Stimulated activated CD4-positive, alpha-beta T cell treated with anti-CD3 and anti-CD28 coated beads, Interleukin-1b, Interleukin-23, amount 100 ng/mL, for 1 hour (primary cell): ENCODE measurements at places on chromosomes 5 and 9.

DNA sequence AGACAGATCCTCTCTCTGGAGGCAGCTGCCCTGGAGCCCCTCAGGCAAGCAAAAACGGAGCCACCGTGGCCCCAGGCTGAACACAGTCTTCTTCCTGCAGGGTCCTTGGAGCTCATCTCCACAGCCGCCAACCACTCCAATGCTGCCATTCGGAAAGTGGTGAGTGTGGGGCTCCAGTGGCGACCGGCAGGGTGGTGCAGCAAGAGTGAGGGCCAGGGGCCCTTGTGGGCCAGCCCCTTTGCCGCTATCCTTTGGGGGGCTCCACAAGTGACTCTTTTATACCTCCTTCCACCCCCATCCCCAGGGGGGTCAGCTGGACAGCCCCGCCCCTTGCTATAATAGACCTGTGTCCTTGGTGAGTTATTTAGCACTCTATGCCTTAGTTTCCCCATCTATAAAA, 47.4 kb upstream of the SUSD3 start:
- DNase-seq = no peak

- no peak for DNase-seq
Observed at GRCh38 chr5:127758766-127759283, 55.6 kb downstream of the CCDC192 start.

GRCh38 chr5:112063856-112064255, 306.9 kb upstream of the NREP start:
- no peak for DNase-seq

- no peak for DNase-seq
Observed at GRCh38 chr9:5896863-5897262, 6.2 kb downstream of the MLANA start.

DNA sequence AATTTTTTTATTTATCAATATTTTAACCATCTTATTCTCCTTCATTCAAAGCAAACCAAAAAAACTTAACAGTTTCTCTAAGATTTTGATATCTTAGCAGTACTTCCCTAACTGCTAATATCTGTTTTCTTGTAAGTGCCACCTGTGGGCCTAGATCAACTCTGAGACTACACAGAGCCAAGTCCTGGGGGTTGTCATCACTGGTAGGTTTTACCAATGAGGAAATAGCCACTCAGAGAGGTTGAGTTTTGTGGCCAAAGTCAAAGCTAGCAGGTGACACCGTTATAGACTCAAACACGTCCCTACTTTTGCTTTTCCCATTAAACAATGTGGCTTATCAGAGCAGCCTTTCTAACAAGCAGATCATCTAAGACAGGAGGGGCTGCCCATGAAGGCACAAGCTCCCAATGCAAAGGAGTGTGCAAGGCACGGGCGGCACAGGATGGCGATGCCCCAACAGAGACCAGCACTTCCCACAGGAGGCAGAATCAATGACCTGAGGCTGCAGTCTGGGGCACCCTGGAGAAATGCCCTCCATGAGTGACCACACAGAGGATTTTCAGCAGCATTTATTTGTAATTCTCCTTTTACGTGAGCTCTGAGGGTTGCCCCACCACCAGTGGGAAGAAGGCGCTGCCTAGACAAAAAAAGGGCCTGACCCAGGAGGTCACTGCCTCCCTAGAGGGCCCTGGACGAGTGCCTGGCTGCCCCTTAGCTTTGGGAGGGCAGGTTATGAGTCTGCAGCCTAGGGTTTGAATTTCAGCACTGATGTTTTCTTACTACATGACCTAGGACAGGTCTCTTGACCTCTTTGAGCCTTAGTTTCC, 7.4 kb downstream of the TBC1D2 start:
- no peak for DNase-seq

DNA sequence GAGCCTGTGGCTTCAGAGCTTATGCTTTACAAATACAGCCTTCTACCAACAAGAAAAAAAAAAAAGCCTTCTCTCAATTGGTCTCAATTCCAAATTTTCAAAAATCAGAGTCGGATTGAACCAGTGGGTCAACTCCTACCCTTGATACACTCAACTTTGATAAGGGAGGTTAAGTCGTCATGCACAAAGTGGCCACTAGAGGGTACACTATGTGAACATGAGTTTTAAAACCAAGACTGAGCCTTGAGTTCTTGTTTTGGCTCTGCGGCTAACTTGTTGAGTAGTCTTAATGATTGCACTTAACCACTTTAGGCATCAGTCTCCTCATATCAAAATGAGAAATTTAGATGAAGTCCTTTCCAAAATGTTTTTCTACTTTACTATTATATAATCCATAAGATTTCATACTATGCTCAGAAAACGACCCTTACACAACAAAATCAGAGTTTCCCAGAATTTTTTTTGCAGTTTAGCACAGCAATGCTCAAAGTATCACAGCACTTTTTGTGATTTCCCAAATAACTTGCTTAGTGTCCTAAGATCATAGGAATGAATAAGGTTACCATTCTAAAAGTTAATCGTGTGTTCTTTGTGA, 92.9 kb upstream of the MTAP start:
- DNase-seq = peak; percentile 56

GRCh38 chr5:78731884-78732283, 83.3 kb upstream of the LHFPL2 start:
- DNase-seq = no peak

DNA sequence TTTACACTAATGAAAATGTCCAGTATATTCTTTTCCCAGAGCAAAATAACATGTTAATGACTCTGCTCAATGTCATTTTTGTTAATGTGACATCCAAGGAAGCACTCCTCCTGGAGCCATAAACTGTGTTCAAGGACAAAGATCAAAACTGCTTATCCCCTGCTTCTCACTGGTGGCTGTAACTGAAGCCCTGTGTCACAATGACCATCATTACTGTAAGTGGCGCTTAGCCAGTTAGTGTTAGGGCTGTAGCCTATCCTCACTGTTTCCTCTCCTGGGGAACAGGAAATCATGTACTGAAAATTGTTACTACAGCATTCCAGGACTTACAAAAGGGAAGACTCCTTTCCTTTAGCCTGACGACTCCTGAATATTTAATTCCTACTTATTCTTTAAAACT, 71.7 kb upstream of the COX7C start:
- no peak for DNase-seq

DNA sequence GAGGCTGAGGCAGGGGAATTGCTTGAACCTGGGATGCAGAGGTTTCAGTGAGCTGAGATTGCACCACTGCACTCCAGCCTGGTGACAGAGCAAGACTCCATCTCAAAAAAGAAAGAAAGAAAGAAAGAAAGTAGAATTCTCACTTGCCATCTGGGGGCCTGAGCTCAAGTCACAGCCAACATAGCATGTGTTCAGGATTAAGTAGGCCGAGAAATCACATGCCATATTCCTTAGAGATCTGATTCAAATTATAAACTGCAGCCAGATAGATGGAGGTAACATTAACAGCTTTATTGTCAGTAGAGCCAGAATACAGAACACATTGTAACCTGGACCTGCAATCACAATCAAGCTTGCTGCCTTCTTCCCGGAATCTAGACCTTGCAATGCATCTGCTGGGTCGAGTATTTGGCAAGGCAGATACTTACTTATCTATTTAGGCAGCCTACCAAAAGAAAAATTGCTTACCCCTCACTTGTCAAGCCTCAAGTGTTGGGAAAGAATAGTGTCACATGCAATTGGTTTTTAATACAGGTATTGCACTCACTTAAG, 173.7 kb downstream of the CPLANE1 start:
- no peak for DNase-seq

DNA sequence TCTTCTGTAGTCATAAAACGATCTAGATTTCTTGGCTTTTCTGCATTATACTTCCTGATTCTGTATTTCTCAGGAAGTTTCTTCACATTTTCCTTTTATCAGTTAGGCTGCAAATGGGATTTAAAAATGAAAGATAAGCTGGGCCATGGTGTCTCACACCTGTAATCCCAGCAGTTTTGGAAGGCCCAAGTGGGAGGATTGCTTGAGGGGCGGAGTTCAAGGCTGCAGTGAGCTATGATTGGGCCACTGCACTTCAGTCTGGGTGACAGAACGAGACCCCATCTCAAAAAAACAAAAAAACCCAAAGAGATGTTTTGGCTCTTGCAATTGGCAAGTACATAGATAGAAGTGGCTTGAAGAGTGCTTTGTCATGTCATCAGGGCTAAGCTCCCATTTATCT, 26.2 kb upstream of the APC start:
- DNase-seq = no peak

- no peak for DNase-seq
Observed at GRCh38 chr9:85016384-85017006, 347.0 kb downstream of the NTRK2 start.

- no peak for DNase-seq
Observed at GRCh38 chr9:87088621-87089365, 141.5 kb upstream of the GAS1 start.

- DNase-seq = no peak
Observed at GRCh38 chr9:118563677-118564076, 805.6 kb downstream of the BRINP1 start.

- DNase-seq = no peak
Observed at GRCh38 chr9:3835393-3835792, 309.6 kb upstream of the RFX3 start.

GRCh38 chr5:176713409-176713808, 66.1 kb downstream of the TSPAN17 start:
- DNase-seq = no peak

- no peak for DNase-seq
Observed at GRCh38 chr9:93667006-93667405, 90.6 kb downstream of the PHF2 start.

GRCh38 chr9:6969805-6970204, 212.0 kb downstream of the KDM4C start:
- no peak for DNase-seq

- no peak for DNase-seq
Observed at GRCh38 chr5:21237461-21237860, 1249.5 kb upstream of the CDH18 start.

DNA sequence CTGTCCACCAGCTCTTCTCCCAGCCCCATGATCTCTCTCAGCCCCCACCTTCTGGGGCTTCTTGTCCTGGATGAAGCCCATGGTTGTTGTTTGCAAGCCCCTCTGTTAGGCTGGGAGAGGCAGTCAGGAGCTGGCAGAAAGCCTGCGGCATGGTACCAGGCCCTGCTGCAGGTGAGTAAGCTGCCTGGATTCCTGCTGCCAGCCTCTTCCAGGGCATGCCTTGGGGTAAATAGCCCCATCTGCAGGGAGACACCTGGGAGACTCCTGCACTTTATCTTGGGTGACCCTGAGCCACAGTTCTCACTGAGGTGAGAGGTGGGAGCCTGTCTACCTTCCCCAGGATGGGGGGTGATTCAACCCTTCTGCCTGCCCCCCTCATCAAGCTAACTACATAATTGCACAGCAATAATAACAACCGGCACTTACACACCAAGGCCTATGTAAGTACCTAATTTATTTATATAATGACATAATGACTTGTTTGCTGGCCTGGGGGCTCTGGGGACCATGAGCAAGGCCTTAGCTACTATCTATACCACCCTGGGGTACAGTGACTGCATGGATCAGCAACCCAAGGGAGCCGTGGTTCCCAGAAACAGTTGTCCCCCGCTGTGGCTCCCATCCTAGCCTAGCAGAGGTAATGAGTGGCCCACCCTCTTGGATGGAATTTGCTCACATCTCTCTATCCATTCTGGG, 116.0 kb downstream of the PSD2 start:
- no peak for DNase-seq

DNA sequence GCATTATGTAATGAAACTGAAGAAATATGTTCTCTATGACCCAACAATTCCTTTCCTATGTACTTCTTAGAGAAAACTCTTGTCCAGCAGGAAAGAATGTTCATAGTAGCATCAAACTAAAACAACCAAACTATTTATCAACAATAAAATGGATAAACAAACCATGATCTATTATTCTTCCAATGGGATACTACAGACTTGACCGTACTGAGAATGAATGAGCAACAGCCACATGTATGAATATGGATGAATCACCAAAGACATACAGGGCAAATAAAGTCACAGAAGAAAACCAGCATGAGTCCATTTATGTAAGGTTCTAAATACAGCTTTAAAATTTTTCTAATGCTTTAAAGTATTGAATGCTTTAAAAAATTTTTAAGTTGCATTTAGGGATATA, 73.6 kb upstream of the SUSD1 start:
- no peak for DNase-seq

GRCh38 chr5:58314356-58315210, 145.3 kb downstream of the PLK2 start:
- no peak for DNase-seq

DNA sequence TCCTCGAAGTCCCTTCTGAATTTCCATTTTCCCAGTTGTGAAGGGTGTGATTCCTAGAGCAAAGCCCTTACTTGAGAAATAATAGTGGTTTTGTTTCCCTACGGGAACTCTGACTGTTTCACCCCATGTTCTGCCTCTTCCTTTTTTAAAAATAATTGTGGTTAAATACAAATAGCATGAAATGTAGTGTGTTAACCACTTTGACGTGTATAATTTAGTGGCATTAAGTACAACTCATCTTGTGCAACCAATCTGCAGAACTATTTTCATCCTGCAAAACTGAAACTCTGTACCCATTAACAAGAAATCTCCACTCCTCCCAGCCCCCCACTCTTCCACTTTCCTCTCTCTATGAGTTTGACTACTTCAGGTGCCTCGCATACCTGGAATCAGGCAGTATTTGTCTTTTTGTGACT, 35.6 kb upstream of the HAND1 start:
- DNase-seq = no peak

DNA sequence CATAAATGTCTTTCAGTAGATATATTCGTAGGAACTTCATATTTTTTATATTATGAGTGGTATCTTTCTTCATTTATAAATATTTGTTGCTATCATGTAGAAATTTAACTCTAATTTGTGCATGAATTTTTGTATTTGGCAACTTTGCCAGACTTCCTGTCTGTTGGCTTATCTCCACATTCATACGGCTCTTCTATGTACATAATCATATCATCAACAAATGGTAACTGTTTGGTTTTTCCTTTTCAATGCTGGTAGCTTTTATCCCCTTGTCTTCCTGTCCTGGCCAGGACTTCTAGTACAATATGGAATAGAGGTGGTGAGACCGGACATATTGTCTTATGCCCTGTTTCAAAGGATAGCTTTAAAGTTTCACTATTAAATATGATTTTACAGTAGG, 132.3 kb upstream of the COL5A1 start:
- DNase-seq = no peak

DNA sequence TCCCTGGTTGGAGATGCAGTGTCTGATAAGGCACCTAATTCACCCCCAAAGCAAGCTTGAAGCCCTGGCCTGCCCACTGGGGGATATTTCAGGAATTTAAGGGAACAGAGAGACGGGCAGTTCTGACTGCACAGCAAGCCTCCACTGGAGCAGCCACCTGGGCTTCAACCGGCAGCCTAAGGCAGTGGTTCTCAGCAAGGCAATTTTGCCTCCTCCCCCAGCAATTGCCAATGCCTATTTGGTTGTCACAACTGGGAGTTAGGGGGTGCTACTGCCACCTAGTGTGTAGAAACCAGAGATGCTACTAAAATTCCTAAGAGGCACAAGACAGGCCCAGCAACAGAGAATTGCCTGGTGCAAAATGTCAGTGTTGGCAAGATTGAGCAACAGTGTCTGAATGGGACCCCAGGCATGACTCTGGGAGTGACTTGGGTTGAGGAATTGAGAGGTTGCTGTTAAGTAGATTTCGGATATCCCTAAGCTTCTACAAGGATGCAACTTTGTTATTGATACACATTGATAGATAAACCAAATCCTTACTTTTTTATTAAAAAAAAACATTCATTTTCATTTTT, 58.7 kb upstream of the CTSL start:
- DNase-seq = no peak
